ENCODE measurements at places on chromosomes 2 and 18. TPM values are rescaled to one million over a fixed set of nuclear protein-coding genes. Genes with fewer than 3 reads are reported as not detected.

GRCh38 chr2:74026687-74027241 is 42.1 kb downstream of the TET3 start:
- no peak for DNase-seq

- DNase-seq, result no peak
Measured at GRCh38 chr18:76489081-76489480, 6.0 kb downstream of the ZNF516 start.

DNA sequence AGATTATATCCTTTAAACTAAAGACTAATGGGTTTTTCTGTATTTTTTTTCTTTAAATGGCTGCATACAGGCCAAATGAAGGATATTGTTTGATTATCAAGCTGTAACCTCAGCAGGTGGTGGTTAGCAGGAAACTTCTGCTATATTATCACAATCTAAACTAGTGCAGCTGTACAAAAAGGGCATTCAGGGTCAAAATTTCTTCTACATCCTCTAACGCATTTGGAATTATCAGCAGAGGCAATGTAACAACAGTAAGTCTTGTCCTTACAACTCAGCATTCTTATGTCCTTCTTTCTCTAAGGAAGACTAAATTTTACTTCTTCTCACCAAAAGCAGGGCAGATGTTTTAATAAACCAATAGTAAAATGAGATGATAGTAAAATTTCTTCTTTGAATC is 135.8 kb upstream of the FN1 start:
- DNase-seq, result no peak

- no peak for DNase-seq
Measured at GRCh38 chr2:148513427-148513826, 131.1 kb upstream of the EPC2 start.

- no peak for DNase-seq
Measured at GRCh38 chr18:50947899-50948298, 19.9 kb upstream of the ELAC1 start.

DNA sequence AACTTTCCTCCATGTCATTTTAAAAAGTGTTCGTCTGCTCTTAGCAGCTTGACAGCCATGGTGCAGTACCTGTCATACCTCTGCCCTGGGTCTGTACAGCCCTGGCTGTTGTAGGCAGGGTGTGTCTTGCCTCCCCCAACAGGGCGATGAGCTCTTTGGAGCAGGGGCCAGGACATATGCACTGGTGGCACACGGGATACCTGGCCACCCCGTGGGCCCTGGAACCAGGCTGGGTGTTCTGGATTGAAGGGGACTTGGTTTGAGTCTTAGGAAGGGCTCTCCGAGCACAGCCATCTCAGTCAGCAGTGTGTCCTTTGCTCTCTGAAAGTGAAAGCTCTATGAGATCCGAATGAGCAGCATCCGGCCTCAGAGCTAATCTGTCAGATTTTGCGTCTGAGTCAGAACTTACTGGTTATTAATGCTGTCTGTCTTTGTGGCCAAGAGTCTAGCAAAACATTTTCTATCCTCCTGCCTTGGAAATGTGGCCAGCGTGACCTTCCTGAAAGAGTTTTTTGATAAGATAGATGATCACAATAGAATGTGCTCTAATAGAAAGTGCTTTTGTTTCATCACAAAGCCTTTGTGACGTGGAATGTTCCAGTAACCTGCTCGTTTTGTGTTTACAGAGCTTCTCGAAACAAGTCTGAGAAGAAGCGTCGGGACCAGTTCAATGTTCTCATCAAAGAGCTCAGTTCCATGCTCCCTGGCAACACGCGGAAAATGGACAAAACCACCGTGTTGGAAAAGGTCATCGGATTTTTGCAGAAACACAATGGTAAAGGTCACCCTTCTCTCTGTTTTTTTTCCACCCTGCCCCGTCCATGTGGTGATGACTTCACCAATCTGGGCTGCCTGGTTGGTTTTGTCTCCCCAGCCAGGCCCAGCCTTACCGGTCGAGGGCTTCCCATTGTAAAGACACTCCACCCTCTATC is 77.3 kb upstream of the RPL31 start:
- peak; percentile 48 for DNase-seq

- no peak for DNase-seq
Measured at GRCh38 chr2:31762085-31762484, 181.3 kb upstream of the SRD5A2 start.

DNA sequence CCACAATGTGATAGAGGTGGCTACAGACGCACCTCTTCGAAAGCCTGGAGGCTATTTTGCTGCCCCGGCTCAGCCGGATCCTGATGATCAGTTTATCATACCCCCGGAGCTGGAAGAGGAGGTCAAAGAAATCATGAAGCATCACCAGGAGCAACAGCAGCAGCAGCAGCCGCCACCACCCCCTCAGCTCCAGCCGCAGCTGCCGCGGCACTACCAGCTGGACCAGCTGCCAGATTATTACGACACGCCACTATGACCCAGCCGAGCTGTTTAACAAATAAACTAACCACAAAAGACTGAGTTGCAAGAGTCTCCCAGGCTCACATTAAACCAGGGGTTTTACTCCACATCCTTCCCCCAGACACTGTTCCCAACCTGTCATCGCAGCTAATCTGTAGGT is 263.8 kb downstream of the PHLPP1 start:
- no peak for DNase-seq

DNA sequence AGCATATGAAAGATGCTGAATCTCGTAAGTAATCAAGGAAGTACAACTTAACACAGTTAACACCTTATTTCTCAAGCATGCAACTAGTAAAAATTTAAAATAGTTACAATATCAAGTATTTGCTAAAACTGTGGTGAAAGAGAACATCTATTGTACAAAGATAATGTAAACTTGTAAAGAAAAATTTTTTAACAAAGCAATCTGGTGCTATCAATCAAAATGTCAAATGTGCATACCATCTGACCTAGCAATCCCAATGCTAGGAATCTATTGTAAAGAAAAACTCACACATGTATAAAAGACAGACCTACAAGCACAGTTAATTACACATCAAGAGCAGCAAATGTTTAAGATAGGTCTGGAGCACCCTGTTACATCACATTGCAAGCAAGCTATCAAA is 90.1 kb downstream of the SLC66A3 start:
- DNase-seq, result no peak

GRCh38 chr2:151334082-151334815 is 23.1 kb upstream of the TNFAIP6 start:
- DNase-seq, result no peak

- no peak for DNase-seq
Measured at GRCh38 chr2:205570648-205571047, 111.7 kb upstream of the NRP2 start.

DNA sequence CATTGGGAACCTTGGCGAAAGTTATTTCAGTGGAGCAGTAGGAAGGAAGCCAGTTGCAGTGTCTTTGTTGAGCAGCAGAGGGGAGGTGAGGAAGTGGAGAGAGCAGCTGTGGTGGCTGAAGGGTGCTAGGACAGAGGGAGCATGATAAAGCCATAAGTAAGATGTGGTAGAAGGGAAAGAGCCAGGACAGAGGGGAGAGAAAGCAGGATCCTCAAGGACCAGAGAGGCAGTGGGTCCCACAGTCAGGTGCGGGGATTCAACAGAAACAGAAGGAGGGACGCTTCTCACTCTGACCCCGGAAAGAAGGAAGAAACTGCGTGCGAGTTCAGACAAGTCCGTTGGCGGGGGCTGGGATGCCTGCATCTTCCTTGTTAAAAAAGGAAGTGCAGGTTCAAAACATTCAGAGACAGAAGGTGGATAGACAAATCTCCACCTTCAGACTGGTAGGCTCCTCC is at the start of gene CXCR2:
CXCR2 (plus strand) TSS at position 403 of the 455 bp plus-strand sequence. CDS start 8,774 bp downstream, outside the sequence.
- no peak for DNase-seq

DNA sequence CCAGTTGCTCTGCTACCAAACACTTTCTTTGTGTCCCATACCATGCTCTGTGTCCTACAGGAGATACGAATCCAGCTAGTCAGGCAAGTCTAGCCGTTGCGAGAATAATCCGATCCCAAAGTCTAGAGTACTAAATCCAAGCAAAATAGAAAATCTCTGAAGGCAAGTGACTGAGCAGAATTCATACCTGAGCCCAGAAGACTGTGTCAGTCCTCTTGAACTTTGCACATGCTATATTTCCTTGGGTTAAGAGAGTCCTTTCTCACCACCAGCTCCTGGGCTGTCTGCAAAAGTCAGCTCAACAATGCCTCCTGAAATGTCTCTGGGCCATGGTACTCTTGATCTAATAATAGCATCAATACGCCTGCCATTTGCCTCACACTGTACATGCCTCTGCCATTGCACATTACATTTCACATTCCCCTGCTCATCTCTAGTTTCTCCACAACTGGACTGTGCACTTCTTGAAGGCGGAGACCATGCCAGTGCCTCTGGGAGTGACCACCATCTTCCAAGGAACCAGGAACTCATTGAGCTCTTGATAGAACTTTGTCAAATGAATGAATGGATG is 265.8 kb upstream of the ID2 start:
- DNase-seq, result no peak

DNA sequence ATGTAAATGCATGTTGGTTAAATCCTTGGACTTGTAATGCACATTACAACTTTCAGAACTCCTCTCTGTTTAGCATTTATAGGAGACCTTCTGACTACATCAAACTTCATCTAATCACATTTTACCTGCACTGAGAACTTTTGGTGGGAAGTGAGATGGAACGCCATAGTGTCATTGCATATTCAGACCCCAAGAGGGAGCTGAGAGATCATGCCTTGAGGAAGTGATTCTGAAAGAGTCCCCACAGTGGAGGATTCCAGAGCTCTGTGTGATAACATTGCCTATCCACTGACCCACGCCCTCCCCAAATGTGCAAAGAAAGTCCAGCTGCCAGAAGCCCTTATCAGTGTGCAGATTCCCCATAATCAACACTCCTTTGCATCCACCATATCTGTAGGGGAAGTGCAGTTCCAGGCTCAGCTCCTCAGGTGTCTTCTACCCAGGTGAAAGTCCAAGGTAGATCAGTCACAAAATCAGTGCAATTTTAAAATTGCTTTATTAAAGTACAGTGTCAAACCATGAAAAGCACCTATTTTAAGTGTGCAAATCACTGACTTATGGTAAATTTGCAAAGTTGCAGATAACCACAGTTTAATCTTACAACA is 212.4 kb downstream of the RPIA start:
- no peak for DNase-seq

- no peak for DNase-seq
Measured at GRCh38 chr2:219643788-219644398, 16.5 kb downstream of the SLC4A3 start.

DNA sequence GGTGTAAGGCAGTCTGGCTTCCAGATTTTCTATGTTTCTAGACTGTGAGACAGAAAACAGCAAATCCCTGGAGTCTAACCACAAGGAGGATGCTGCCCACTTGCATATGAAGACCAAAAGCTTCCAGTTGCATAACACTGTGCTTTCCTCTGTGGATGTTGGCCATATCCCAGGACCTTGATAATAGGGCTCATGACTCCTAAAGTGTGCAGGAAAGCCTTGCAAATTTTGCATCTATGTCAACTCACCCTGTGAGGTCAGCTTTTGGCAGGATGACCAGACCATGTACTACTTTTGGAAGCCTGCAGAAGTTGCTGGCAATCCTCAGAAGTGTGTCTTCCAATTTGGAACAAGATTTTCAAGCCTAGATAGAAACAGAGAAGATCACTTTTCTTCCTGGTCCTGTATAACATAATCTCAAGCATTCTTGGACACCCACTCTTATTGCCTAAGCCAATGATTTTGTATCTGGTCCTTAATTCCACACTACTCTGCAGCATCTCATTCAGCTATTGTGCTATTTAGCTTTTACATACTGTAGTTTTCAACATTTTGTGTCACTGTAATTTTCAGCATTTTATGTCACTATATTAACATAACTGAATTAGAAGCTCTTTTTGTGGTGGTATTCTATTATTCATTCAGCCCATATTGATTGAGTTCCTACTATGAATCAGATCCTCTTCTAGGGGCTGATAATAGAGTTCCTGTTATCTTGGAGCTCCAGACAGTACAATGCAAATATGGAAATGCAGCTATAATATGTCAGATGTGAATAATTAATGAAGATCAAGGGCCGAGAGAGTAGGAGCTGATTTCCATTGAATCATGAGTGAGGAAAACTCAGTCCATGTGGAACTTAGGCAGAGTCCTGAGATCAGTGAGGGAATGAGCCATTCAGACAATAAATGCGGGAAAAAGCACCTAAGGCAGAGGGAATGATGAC is 85.3 kb upstream of the RAB27B start:
- peak; percentile 70 for DNase-seq

- DNase-seq, result no peak
Measured at GRCh38 chr2:236982693-236983455, 102.8 kb upstream of the COPS8 start.

- peak; percentile 51 for DNase-seq
Measured at GRCh38 chr2:218859556-218859987, at the start of gene WNT6. Gene WNT6, plus strand, starts transcription at chr2:218859805. Its CDS starts 233 bp downstream, at chr2:218860038.

- DNase-seq, result no peak
Measured at GRCh38 chr2:79984476-79984875, 320.1 kb downstream of the LRRTM1 start.

DNA sequence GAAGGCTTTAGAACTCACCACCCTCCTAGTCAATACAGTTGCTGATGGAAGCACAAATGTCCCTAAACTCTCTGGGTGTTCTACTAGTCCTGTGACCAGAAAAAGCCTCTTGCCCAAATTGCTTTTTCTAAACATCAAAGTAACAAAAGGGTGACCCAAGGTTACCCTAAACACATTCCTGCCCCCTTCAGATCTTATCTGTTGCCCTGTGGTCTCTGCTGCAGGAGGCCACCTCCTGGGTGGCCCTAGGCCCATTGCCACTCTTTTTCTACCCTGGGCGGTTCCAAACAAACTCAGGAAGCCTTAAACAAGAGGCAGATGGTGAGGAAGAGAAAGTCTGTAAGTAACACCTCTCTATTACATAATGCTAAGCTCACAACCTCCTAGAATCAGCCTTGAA is 3.3 kb downstream of the RNF152 start:
- no peak for DNase-seq

DNA sequence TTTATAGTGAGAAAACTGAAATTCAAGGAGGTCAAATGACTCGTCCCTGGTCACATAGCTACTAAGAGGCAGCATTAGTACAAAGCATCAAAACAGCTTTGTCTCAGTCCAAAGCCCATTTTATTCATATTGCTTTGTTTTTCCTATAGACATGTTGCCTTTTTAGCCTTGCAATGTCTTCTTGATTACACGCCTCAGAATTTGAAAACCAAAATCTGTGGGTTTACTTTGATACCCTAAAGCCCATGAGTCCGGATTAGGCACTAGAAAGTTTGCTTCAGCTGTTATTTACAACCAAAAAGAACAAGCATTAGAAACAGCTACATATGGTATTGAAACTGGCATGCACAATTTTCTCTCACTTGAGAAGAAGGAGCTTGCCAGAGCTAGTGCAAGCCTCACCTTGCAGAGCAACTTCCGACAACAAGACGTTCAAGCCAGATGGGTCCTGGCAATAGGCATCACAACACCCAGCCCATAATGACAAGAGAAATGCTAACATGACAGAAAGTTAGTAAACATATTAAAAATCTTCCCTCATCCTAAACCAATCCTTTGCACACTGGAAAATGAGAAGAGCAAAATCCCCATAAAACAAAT is 276.8 kb downstream of the RIT2 start:
- no peak for DNase-seq

Gene RBM44
- 2.2 TPM for total RNA-seq

Gene ERMN
- total RNA-seq, result 0.72 TPM

Gene LYG1
- total RNA-seq, result 4.0 TPM

Gene SYT4
- total RNA-seq, result not detected

Gene NMS
- not detected for total RNA-seq
